Mucosa of gallbladder (tissue), 1 donor: ENCODE measurements at places on chromosomes 1 and 21. TPM values are rescaled to one million over a fixed set of nuclear protein-coding genes. Genes with fewer than 3 reads are reported as not detected.

Gene ZNF593OS
- total RNA-seq, result 0.29 TPM

Gene OR6K3
- total RNA-seq, result not detected

Gene CAMK2N1
- 140 TPM for total RNA-seq

Gene SPATA21
- total RNA-seq, result not detected

Gene OR10J1
- total RNA-seq, result not detected

Gene IVL
- not detected for total RNA-seq

Gene PRR9
- total RNA-seq, result not detected

Gene ZSCAN20
- 9.4 TPM for total RNA-seq

Gene HES4
- 25.6 TPM for total RNA-seq

Gene GJB5
- total RNA-seq, result 6.2 TPM
